Stimulated activated CD4-positive, alpha-beta T cell treated with anti-CD3 and anti-CD28 coated beads, Interleukin-15, amount 100 ng/mL, for 1 hour (primary cell): ENCODE measurements at places on chromosomes 7 and 10.

DNA sequence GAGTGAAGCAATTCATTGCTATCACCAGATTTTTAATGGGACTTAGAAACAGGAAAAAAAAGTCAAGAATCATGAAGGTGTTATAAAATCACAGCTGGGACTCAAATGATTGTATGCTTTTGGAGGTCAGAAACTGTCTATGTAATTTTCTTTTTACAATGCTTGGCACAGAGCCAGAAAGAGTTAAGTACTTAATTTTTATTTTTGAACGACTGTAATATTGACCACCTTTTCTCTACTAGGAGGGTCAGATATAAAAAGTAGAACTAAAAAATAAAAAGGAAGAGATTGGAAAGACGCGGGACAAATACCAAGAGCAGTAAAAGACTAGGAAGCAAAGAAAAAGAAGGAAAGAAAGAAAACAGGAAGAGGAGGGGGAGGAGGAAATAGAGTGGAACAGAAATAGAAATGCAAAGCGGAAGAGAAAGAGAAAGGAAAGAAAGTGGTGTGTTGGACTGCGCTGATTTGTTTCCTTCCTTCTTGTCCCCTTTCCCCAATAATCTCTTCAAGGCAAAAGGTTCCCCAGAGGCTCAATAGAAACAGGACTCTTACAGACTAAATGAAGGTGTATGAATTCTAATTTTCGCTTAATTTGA, 23.2 kb upstream of the C1GALT1 start:
- DNase-seq, result no peak

DNA sequence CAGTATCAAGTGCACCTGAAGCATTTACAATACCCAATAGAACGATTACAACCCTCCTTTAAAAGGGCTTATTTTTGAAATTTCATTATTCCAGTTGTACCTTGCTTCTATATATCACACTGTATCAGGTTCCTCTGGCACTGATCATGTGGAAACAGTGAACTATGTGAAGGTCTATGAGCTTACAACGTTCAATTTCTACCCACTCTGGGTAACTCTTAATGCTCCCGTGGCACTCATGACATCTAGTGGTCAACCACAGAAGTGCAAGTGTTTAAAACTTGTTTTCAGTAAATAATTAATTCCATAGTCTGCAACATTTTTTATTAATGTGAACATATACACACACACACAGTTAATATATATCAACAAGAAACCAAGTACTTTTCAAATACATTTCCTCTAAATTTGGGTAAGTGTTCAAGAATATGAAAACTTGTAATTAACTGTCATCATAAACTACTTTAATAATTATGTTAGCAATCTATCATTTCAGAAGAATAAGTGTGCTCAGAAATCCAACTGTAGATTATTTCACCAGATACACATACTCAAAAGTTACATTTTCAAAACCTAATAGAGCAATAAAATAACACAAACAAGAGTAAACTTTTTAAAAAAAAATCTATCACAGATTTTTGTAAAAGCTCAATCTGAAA, 61.0 kb downstream of the MPP7 start:
- DNase-seq, result no peak

GRCh38 chr7:126362746-126363145, 890.0 kb downstream of the GRM8 start:
- no peak for DNase-seq

DNA sequence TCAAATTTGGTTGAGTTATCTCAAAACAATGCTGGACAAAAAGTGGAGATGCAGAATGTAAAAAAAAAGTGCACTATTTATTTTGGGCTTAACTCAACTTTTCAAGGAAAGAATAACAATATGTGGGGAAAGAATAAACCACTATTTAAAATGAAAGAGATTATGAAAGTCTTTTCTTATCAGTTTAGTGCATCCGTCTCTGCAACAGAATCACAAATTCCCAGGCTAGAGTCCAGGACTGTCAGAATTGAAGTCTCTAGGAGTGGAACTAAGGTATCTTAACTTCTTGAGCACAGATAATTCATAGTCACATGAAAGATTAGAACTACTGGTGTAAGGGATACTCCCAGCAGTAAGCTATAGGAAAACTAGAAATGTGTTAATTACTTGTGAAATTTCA, 1200.3 kb upstream of the LRRN3 start:
- DNase-seq, result no peak
